CD4-positive, alpha-beta T cell treated with Interleukin-21 for 1 hour (primary cell): ENCODE measurements at places on chromosomes 5 and 9.

DNA sequence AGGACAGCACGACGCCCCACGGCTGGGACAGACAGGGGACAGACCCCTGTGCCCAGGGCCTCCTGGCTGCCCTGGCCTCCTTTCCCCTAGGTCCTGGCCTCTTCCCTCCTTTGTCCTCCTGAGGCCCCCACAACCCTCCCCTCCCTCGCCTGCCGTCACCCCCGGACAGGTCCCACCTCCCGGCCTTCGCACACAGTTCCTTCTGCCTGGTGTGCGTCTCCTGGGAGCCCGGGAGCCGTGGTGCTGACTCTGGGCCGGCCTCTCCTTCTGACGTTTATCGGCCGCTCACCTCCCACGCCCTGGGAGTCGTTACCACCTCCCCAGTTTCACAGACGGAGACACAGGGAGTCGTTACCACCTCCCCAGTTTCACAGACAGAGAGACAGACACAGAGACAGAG is 25.1 kb upstream of the NOTCH1 start:
- no peak for DNase-seq

DNA sequence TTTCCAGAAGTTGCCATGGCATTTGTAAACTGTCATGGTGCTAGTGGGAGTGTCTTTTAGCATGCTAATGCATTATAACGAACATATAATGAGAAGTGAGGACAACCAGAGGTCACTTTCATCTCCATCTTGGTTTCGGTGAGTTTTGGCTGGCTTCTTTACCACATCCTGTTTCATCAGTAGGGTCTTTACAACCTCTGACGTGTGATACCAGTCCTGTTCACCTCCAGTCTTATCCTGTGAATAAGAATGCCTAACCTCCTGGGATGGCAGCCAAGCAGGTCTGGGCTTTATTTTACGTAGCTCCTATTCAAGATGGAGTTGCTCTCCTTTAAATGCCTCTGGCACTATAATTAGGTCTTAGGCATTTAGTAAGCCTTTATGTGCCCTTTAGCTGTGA is 20.4 kb upstream of the RFK start:
- DNase-seq, result peak; percentile 12

DNA sequence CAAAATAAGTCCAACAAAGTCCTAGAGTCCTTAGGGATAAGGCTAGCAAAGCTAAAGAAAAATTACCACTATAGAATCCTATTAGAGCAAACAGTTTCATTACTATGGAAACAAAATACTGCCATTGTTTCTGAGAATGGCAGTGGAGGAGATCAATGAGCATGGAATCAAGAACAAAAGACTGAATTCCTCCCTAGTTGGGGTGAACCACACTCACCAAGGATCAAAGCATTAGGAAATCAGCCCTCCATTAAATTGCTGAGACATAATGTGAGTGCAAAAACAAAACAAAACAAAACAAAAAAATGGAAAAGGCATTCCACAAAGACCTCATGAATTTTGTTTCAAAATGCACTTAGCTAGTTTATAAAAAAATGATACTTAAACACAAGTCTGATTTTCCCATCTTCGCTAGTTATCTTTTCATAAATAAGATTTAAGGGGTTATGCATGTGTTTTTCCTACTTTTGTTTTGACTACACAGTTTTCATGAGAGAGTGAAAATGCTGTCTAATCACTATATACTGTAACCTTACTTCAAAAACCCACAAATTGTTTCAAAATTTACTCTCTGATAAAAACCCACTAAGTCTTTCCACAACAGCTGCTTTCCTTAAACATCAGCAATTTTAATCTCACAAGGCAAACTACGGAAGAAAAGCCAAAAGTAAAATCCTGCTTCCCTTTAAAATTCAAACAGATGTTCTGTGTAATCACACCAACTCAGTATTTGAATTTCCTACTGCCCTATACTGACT is 9.7 kb downstream of the SERINC5 start:
- DNase-seq, result no peak

- no peak for DNase-seq
Observed at GRCh38 chr9:114694146-114694545, 12.2 kb upstream of the TEX48 start.

DNA sequence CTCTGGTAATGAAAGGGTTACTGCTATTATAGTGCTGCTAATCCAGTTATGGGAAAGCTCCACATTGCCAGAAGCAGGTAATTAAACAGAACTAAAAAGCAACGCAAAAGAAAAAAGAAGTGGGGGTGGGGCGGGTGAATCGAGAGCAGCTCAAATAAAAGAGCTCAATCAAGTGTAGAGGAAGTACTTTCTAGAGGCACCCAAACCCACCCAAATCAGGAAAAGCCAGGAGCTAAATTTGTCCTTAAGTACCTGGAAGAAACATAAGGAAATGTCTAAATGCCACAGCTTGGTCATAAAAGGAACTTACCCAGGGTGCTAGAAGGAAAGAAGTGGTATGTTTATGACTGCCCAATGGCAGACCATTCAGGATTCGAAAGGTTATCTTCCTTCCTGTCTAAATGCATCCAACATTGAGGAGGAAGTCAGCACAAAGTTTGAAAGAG is 2.4 kb upstream of the RNF145 start:
- DNase-seq, result no peak

DNA sequence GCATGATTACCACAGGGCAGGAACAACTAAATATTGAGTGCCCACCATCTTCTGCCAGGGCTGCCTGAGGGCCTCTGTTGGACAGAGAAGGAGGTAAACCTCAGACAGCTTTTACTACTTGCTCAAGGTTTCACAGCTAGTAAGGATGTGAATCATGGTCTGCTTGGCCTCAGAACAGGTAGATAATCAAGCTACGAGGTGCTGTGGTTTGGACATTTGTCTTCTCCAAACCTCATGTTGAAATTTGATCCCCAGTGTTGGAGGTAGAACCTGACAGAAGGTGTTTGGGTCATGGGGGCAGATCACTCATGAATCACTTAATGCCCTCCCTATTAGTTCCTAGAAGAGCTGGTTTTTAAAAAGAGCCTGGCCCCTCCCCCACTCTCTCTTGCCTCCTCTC is 541.2 kb upstream of the TRPC7 start:
- no peak for DNase-seq

GRCh38 chr5:24381861-24382489 is 262.8 kb downstream of the CDH10 start:
- DNase-seq, result no peak

GRCh38 chr9:137167747-137168572 is 1.9 kb downstream of the LRRC26 start:
- DNase-seq, result no peak

DNA sequence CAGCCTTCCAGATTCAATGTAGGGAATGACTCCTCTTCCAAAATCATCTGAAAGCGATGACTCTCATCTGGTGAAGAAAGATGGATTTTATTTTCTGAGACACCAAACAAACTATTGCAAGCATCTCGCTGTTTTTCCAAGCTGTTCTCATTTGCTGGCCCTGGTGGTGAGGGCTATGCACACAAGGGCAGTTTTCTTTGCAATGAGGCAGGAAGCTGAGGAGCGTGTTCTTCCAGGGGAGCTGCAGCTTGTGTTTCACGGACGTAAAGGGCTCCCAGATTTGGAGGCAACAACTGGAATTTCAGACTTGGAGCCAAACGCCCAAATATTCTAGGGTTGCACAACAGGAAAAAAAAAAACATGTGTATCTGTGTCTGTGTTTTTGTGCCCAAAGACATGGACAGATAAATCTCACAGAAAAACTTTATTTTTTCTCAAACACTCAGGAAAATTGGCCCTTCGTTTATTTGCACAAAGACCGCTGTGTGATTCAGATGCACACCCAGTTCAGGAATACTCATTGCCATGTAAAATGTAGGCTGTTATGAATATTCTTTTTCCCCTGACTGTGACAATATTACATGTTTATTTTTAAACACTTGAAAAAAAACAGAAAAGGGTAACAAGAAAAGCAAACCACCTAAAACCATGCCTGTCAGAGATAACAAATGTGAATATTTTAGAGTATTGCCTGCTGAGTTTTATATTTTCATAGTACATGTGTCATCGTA is 151.3 kb downstream of the GAS1 start:
- no peak for DNase-seq

DNA sequence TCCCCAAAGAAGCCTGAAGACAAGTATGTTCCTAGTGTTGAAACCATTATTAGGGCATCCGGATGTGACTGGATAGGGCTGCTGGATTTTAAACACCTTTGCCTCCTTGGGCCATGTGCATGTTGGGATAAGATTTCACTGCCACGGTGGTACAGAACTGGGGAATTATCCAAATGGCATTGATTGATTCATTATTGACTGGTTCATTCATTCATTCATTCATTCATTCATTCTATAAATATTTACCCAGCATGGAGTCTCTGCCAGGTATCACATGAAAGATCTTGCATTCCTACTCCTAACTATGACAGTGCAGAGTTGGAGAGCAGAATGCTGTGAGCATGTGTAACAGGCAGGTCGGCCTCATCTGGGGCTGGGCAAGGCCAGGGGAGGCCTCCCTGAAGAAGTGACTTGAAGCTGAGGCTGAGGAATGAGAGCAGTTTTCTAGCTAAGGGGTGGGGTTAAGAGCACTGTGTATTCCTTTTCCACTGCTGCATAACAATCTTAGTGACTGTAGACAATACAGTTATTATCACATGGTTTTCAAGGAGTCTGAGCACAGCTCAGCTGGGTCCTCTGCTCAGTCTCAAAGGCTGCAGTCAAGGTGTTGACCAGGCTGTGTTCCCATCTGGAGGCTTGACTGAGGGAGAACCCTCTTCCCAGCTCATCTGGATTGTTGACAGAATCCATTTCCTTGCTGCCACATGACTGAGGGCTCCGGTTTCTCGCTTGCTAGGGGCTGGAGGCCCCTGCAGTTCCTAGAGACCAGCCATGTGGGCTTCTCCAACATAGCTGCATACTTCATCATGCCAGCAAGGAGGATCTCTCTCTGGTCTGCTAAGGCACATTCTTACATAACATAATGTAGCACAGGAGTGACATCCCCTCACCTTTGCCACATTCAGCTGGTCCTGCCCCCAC is 35.7 kb downstream of the AK8 start:
- DNase-seq, result no peak

- DNase-seq, result no peak
Observed at GRCh38 chr9:972501-973294, 3.8 kb upstream of the DMRT3 start.

GRCh38 chr5:159780246-159780645 is 136.0 kb upstream of the ADRA1B start:
- no peak for DNase-seq

DNA sequence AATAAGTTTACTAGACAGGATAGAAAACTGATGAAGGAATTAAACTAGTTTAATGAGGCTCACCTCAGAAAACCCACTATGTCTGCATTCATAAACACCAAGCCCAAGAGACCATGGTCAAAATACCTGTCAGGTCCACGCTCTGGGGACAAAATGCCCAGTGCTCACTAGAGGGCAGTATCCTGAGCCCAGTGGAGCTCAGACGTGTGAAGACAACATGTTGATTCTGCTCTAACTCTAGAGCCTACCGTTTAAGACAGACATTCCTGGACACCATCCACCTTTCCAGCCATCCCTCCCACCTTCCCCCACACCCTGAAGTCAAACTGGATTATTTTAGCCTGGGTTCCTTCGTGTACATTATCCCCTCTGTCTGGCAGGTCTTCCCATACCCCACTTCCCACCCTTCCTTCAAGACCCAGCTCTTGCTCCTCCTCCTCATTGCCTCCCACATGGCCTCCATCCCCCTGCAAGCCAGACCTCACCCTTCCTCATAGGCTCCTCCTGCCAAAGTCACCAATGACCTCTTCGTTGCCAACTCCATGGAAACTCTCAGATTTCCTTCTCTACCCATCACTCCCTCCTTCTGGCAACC is 142.3 kb upstream of the FSTL4 start:
- DNase-seq, result peak; percentile 9

DNA sequence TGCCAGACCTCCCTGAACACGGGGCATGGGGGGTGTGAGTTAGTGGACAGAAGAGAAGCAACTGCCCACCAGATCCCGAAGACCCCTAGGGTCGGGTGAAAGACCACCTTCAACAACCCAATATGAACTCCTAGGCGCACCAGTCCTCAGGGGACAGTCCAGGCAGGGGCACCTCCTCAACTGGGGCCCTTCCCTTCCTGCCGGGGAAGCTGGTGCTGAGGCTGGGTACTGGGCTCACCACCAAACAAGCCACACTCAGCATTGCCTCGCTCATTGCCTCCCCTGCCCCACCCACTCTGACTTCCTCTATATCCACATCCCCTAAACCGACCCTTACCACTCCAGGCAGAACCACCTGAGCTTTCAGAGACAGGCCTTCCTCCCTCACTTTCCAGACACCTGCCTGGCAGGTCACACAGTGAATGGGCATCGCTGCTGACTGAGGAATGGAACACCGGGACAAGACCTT is 42.5 kb downstream of the SEMA4D start:
- DNase-seq, result peak; percentile 54

- DNase-seq, result no peak
Observed at GRCh38 chr5:146331423-146331822, 7.2 kb upstream of the POU4F3 start.

GRCh38 chr5:111641533-111642233 is 115.3 kb downstream of the NREP start:
- no peak for DNase-seq

DNA sequence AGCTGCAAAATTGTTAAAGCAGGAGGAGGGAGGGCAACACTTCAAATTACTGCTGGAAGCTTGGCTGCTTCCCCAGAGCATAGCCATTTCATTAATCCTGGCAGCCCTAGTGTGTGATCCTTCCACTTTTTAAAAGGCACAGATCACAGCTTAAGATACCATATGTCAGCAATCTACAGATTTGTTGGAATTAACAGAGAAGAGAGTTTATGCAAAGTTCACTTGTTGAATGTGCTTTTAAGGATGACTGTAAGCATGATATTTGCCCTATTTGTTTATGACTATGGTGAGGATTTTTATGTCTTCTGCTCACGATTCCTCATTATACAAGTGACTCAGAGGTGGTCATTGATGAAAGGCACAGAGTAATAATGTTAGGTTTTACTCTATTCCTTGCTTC is 156.0 kb upstream of the CDKN2B start:
- DNase-seq, result no peak

GRCh38 chr5:89596821-89597220 is 713.8 kb upstream of the MEF2C start:
- DNase-seq, result no peak
